ENCODE measurements at places on chromosomes 5 and 9.

DNA sequence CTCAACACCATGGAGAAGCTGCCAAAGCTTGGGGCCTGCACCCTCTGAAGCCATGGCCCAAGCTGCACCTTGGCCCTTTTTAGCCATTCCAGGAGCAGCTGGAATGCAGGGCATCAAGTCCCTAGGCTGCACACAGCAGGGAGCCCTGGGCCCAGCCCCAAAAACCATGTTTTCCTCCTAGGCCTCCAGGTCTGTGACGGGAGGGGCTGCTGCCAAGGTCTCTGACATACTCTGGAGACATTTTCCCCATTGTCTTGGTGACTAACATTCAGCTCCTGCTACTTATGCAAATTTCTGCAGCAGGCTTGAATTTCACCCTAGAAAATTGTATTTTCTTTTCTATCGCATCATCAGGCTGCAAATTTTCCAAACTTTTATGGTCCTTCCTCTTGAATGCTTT, 64.6 kb downstream of the ELOVL7 start:
- DNase-seq: no peak

DNA sequence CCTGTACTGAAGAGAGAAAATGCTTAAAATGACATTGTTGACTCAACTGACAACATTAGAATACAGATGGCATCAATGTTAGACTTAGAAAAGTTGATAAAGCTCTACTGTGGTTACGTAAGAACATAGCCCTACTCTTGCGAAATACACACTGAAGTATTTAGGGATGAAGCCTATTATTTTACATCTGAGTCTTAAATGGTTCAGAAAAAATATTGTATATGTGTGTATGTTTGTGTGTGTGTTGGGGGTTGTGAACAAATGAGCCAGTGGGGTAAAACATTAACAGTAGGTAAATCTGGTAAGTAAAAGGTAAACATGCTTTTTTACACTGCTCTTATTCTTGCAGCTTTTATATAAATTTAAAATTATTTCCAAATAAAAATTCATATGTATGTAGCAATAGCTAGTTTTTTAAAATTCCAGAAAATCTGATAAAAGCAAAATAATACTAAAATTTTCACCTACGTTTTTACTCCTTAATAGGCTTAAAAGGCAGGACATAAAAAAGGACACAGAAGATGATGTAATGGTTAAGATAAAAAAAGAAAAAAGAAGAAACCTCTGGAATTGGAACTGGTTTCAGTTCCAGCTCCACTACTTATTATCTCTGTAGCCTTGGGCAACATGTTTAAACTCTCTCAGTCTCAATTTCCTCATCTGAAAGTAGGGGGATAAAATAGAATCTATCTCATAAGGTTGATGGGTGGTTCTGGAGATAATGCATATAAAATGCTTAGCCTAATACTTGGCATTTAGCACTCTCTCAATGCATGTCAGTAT, 44.3 kb downstream of the GARNL3 start:
- DNase-seq: no peak

- no peak for DNase-seq
These were observed 272.9 kb upstream of the PTGER4 start for GRCh38 chr5:40406741-40407211.

DNA sequence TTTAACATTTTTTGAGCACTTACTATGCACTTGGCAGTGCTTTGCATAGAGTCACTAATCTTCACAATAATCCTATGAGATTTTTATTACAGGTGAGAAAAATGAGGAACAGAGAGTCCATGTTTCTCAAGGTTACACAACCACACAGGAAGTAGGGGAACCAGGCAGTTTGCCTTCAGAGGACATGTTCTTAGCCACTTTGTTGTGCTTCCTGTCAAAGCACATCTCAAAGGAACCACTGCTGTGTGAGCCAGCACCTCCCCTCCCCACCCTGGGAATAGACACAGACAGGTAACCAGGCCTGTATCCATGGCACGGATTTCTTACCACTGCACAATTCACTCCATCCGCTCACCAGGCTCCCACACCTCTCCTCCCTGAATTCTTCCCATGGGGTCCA, 6.3 kb upstream of the DNAJB5 start:
- DNase-seq: no peak

DNA sequence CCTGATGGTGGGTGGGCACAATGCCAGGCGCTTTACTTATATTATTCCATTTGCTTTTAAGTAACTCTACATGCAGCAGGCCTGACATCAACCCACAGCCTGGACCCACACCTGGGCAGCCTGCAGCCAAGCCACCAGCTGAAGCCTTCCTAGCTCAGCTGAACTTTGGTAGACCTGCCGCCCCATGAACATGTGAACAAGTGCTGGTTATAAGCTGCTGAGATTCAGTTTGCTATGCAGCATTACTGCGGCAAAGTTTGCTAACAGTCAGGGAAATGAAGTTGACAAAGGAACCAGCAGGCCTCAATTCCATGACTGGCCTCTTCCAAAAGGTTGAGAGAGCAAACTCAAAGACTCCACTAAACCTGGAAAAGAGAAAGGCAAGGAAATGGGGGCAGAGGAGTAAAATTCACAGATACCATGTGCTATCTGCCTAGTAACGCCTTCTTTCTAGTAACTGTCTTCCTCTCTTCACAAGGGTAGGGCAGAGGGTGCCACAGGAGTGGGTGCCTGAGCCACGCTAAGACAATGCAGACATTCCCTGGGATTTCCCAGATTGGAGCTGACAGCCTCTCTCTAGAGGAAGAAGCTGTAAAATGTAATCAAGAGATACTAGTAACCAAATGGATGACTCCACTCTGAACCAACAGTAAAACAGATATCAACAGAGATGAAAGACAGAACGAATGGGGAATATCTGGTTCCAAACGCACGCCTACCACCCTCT, 2.9 kb downstream of the BOD1 start:
- DNase-seq: no peak

DNA sequence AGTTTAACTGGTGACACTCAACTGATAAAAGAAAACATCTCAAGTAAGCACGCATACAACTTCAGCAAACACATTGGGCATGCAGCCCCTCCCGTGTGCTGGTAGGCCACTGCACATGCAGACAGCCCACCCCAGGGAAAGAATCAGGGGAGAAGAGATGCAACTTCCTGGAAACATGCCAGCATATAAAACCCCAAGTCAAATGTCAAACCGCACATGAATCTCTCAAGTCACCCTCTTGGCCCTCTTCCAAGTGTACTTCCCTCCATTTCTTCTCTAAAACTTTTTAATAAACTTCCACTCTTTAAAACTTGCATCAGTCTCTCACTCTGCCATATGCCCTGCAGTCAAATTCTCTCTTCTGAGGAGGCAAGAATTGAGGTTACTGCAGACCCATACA, 732.7 kb downstream of the SEMA5A start:
- DNase-seq: no peak

DNA sequence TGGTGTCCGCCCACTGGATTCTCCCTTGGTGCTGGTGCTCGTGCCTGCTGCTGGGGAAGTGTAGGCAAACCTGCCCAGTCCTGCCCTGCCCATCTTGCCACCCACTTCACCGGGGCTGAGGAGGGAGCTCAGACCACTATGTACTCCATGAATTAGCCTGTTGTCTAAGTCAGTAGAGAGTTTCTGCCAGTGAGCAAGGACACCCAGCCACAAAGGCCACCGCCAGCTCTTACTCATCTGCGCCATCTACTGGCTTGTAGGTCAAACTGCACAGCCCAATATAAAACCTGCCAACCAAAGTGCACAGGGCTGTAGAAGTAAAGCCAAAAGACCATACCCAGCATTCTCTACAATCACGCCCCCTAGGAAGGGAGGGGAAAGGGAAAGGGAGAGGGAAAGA, 102.3 kb downstream of the GLIS3 start:
- no peak for DNase-seq

DNA sequence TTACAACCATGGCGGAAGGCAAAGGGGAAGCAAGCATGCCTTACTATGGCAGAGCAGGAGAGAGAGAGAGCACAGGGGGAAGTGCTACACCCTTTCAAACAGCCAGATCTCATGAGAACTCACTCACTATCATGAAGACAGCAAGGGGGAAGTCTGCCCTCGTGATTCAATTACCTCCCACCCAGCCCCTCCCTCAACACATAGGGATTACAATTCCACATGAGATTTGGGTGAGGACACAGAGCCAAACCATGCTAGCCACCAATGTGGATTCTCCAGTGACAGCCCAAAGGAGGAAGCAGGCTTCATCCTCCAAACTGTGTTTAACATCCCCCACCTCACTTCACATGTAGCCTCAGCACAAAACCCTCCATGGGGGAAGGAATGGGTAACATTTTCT, 563.7 kb downstream of the CDK5RAP2 start:
- no peak for DNase-seq

- no peak for DNase-seq
These were observed 84.9 kb upstream of the NR3C1 start for GRCh38 chr5:143488381-143488780.

GRCh38 chr9:124238546-124239140, 19.1 kb upstream of the NEK6 start:
- DNase-seq: no peak

GRCh38 chr9:132991351-132992300, 13.1 kb downstream of the GFI1B start:
- DNase-seq: no peak

DNA sequence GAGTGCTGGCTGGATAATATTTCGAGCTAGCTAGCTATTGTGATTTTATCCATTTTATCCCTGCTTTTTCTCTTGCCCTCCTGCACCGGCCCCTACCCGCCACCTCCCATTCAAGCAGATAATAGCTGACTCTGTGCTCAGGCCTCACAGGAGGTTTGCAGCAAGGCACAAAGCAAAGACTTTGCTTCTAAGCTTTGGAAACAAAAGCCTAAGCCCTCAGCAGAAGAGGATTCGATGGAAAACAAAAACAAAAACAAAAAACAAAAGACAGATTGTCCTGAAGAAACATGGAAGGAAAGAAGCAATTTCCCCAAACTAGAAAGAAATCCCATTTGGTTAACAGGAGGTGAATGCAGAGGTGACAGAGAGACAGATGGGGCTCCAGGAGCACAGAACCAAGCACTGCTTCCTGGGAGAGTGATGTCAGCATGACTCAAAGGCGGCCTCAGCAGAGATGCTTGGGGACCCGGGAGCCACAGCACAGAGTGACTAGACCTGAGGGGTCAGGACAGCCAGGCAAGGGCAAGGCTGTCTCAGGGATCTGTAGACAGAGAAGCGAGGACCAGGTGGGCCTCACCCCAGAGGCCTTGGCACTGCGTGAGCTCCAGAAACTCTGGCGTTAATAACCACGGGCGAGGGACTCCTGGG, 28.4 kb downstream of the MTX3 start:
- no peak for DNase-seq

DNA sequence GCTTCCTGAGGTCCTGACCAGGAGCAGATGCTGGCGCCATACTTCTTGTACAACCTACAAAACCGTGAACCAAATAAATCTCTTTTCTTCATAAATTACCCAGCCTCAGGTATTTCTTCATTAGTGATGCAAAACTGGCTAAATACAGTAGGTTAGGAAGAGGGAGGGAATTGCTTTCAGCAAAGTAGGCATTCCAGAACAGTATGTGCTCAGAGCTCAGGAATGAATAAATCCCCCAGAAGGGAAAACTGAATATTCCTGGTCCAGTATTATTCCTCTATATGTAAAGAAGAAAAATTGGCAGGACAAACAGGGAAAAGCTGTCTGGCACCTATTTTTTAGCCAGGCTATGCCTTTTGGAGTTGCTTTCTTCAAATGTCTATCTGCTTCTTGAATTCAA, 577.1 kb downstream of the PSAT1 start:
- no peak for DNase-seq

All from GM12892 (cell line).